ENCODE measurements at places on chromosomes 2 and 18.

- DNase-seq = no peak
Measured at GRCh38 chr2:98461498-98462049, 16.9 kb downstream of the INPP4A start.

DNA sequence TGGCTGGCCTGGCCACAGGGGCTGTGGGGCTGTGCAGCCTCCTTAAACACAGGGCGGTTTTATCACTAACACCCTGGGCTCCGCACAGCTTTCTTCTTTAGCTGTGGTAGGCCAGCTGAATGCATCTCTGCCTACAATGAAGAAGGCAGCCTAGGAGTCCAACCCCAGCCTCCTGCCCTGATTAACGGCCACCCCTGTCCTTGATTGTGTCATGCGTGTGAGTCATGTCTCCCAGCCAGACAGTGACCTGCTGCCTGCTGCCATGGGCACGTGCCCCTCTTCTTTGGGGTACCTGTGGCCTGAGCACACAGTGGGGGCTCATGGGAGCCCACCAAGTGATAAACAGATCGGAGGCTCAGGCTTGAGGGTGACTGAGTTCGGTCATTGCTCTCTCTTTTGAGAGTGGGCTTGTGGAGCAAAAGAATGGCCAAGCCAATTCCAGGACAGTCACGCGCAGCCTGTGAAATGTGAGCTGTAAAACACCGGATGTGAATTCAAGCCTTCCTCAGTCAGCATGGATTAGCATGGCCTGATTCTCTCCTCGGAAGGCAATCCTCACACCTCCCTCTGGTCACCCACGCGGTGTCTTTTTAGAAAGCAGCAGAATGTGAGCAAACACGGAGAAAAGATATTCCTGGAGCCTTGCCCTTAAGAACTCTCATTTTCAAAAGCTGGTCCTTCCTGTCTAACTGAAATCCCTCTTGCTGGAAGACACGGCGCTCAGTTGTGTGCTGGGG is 144.1 kb downstream of the CELF4 start:
- no peak for DNase-seq

DNA sequence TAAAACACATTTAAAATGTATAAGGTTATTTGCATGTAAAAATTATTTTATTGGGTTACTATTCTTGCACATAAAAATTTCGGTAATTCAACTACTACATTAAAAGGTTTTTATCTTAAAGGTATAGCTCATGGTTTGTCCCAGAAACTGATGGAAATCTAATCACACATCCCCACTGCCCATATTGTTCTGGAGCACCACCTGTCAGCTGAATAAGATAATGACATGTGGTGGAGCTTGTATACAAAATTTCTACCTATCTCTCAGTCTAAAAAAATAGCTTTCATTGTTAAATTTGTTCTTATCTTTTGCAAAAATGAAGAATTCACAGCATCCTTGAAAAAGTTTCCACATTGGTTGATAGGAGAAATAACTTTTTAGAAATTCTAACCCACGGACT is 18.3 kb downstream of the ERBB4 start:
- no peak for DNase-seq

DNA sequence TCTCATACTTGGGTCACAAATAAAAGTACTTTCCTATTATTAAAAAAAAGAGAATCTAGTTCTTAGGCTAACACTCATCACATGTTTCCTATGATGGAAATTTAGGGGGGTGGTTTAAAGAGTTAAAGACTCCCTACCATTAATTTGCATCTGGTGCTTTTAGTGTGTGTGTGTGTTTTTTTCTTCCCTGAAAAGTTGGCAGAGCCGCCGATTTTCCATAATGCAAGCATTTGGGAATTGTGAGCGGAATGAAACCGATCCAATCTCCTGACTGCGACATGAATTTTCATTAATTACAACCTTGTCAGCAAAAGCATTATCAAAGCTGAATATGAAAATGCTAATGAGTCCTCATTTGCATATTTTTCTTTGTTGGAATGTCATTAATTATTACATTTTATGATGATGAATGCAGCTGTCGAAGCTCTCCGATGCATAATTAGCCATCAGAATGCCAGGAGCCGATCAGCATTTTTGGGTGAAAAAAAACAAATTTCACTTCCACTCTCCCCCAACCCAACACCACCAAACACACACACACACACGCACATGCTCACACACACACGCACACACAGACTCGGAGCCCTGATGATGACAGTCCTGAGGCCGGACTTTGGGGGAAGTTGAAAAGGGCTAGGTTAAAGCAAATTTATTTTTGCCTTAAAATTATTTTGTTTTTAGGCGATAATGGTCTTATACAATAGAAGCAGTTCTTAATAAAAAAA is 165.4 kb downstream of the TCF4 start:
- DNase-seq = peak; percentile 45

Data from gastrocnemius medialis (tissue), 4 donors.